Activated T-helper 1 cell treated with anti-CD3 and anti-CD28 coated beads, Interleukin-2, amount 50 U/mL, for 16 hours (primary cell): ENCODE measurements at places on chromosomes 2 and 18.
A peak's percentile ranks its signal among the peaks of the same experiment; 100 is the strongest.

GRCh38 chr2:3396920-3397559, 17.5 kb downstream of the TRAPPC12 start:
- no peak for DNase-seq

GRCh38 chr2:18387441-18388206, 172.8 kb downstream of the RDH14 start:
- DNase-seq: peak; percentile 25

DNA sequence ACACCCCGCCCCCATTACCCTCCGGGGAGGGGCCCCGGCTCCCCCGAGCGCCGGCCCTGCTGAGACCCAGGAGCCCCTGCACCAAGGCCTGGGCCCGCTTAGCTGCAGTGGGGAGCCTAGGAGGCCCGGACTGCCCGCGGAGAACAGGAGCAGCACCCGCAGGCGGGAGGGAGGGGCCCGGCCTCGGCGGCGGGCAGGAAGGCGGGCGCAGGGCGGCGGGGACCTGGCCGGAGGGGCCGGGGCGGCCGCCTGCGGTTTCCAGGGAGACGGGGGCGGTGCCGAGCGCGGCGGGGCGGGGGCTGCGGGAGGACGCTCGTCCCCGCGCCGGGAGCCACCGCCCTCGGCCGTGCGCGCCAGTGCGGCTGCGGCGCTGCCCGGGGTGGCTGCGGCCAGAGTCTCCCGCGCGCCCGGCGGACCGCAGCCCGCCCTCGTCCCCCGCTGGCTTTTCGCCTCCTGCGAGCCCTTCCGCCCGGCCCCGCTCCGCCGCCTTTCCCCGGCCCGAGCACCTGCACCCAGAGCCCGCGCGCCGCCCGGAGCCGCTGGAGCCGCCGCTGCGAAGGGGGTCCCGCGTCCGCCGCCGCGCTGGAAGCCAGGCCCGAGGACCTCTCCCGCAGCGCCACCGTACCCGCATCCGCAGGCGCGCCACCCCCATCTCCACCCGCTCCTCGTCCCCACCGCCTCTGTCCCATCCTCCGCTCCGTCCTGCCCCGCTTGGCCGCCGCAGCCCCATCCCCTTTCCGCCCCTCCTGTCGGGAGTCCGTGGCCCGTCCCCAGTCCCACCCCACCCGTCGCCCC, 17.2 kb downstream of the GPC1 start:
- DNase-seq: no peak

DNA sequence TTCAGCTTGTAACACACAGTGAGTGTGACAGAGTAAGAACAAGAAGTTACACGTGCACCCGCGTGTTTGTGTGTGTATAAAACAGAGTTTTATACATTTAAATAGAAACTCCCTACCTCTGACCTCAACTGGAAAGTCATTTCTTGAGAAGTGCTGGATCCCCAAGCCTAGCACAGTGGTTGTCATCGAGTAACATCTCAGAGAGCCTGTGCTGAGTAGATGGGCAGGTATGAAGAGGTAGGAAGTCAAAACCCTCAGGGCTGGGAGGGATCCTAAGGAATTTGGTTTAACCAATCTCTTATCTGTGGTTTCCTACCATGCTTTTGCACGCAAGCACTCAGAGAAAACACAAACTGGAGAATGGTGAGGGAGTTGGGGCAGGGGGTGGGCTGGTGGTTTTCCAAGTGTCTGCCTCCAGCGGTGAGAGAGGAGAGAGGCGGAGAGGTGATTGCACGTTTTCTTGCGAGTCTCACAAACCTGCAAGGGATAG, 9.2 kb downstream of the ACOXL start:
- DNase-seq: no peak

- DNase-seq: no peak
Measured at GRCh38 chr2:196144513-196145126, 26.8 kb downstream of the STK17B start.

GRCh38 chr2:210620456-210620855, 64.1 kb downstream of the CPS1 start:
- no peak for DNase-seq

GRCh38 chr2:128727914-128728313, 409.2 kb upstream of the HS6ST1 start:
- no peak for DNase-seq
